ENCODE measurements at places on chromosomes 1 and 21.
A peak's percentile ranks its signal among the peaks of the same experiment; 100 is the strongest.

DNA sequence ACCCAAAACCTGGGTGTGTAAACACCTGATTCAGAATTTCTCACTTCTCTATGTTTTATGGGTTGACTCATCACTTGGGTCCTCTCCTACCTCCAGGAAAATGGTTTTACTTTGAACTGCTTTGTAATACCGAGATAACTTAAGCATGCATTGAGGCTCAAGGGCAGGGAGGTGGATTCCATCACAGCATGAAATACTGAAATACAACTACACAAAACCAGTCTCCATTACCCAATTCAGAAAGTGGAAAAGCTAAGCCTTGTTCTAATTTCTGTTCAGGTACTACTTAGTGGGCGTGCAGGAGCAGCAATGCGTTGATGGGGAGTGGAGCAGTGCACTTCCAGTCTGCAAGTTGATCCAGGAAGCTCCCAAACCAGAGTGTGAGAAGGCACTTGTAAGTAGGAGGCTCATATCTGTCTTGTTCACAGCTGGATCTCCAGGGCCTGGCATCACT, 6.1 kb upstream of the C4BPA start:
- no peak for DNase-seq

DNA sequence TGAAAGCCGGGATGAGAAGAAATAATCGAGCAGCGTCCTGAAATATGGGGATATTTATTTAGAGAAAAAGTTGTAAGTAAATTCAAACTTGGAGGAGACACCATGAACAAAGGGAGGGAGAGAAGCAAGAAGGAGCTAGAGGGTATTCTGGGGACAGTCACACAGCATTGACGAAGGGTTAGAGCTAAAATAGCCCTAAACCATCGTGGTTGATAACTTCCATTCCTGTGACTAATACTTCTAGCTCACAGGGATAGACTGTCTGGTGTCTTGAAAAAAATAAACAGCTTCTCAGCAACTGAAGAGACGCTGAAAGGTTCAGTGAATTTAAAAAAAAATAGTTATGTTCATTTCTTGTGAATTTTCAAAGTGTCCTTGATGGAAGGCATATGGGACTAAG, 86.7 kb downstream of the LRRC53 start:
- peak; percentile 57 for DNase-seq

- no peak for DNase-seq
These were observed 74.6 kb downstream of the CD247 start for GRCh38 chr1:167443757-167444156.

GRCh38 chr1:161235957-161236775, 1.8 kb downstream of the NR1I3 start:
- DNase-seq = no peak

DNA sequence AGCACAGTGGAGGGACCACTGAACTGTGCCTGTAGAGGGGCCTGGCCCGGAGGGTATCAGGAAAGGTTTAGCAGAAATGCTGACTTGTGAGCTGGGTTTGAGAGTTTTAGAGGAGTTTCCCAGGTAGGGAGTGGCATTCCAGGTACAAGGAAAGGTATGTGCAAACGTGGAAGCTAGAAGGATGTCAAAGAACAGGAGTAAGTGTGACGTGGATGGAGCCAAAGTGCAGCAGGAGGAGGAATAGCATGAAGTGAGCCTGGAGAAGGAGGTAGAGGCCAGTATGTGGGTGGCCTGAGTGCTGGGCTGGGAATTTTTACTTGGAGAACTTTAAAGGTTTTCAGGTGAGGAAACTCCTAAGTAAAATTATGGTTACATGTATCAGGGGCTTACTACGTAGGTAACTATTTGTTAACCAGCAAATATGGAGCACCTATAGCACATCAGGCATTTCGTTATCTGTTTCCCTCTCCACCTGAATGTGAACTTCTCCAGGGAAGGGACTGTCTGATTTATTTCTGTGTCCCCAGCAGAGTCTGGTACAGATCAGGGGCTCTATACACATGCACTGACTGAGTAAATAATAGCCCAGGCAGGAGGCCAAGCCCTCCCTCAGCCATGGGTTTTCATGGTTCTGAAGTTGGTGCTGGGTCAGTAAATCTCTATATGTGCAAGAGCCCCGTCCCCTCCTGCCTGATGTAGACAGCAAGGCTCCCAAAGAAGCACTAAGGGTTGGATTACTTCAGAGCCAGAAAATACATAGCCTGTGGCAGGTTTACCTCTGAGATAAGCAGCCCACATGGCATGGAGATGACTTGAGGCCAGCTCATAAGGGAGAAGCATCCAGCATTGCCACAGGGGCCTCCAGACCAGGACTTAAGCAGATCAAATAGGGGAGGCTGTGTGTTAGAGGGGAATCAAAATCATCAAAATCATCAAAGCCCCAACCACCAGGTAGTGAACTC, 43.4 kb downstream of the CDCP2 start:
- no peak for DNase-seq

DNA sequence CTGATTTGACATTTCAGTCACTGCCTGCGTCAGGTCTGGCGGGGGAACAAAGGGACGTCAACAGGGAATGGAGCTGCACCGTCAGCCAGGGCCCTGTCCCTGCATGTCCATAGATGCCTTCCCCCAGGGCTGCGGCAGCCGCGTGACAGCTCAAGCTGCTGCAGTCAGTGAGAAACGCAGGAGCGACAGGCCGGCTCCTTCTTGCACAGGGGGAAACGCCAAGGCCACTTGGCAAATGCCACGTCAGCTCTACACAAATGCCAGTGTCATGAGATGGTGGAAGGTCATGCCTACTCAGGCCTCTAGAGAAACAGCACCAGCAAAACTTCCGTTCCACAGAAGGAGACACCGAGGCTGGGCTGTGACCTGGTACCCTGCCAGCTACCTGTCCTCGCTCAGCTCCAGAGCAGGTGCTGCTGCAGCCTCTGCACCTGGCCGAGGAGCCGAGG, 37.7 kb downstream of the SYF2 start:
- no peak for DNase-seq

- peak; percentile 93 for DNase-seq
These were observed 24.6 kb downstream of the ANGPTL3 start for GRCh38 chr1:62621907-62622306.

- no peak for DNase-seq
These were observed 57.4 kb upstream of the CITED4 start for GRCh38 chr1:40919475-40920011.

GRCh38 chr1:153615406-153615805, 719 bp downstream of the S100A14 start:
- no peak for DNase-seq

GRCh38 chr1:197677752-197678295, 97.5 kb downstream of the DENND1B start:
- DNase-seq = no peak

DNA sequence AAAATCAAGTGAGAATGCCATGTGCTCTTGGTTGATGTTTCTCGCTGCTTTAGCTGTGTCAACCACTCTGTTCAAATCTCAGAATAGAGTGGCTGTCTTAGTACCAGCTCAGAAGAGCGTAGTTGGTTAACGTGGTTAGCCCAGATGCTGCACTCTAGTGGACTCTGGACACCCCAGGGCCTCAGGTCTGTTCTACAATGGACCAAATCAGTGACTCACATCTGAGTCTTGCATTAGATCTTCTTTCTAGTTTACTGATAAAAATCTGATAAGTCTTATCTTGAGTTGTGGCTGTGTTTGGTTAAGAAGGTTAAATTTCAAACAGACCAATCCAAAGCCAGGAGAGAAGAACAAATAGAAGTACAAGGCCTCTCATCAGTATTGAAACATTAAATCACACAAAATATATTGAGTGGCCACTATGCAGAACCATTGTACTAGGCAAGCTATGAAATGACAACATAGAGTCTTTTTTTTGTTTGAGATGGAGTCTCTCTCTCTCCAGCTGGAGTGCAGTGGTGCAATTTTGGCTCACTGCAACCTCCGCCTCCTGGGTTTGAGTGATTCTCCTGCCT, 104.1 kb downstream of the NR5A2 start:
- peak; percentile 15 for DNase-seq

- no peak for DNase-seq
These were observed 21.6 kb downstream of the HLX start for GRCh38 chr1:220900842-220901241.

- peak; percentile 84 for DNase-seq
These were observed 41.6 kb downstream of the NSL1 start for GRCh38 chr1:212749821-212750535.

- DNase-seq = peak; percentile 95
These were observed 19.8 kb downstream of the CTNNBIP1 start for GRCh38 chr1:9890224-9890731.

- peak; percentile 26 for DNase-seq
These were observed 63.6 kb downstream of the CLIC6 start for GRCh38 chr21:34732388-34732821.

GRCh38 chr1:110607536-110608230, 1.5 kb upstream of the KCNA2 start:
- DNase-seq = no peak

- no peak for DNase-seq
These were observed 2.9 kb upstream of the ATP1A1 start for GRCh38 chr1:116370181-116370580.

GRCh38 chr1:87706779-87707228, 378.1 kb downstream of the LMO4 start:
- DNase-seq = peak; percentile 83

- DNase-seq = no peak
These were observed 15.6 kb downstream of the TAL1 start for GRCh38 chr1:47216278-47217059.

DNA sequence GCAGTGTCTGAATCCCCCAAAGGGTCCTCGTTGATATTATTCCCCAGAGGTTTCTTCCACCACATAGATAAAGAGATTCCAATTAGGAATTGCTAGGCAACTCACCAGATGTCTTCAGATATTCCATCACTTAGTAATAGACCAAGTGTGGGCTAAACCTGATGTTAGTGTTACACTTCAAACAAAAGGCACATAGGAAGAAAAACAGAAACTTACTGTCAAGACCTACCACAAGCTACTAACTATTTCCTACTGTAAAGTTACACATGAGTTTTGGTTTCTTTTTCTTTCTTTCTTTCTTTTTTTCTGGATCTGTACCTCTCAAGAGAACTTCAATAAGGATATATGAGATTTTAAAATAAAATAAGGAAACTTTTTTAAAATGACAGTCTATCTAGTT, 879.1 kb upstream of the NEGR1 start:
- DNase-seq = no peak

DNA sequence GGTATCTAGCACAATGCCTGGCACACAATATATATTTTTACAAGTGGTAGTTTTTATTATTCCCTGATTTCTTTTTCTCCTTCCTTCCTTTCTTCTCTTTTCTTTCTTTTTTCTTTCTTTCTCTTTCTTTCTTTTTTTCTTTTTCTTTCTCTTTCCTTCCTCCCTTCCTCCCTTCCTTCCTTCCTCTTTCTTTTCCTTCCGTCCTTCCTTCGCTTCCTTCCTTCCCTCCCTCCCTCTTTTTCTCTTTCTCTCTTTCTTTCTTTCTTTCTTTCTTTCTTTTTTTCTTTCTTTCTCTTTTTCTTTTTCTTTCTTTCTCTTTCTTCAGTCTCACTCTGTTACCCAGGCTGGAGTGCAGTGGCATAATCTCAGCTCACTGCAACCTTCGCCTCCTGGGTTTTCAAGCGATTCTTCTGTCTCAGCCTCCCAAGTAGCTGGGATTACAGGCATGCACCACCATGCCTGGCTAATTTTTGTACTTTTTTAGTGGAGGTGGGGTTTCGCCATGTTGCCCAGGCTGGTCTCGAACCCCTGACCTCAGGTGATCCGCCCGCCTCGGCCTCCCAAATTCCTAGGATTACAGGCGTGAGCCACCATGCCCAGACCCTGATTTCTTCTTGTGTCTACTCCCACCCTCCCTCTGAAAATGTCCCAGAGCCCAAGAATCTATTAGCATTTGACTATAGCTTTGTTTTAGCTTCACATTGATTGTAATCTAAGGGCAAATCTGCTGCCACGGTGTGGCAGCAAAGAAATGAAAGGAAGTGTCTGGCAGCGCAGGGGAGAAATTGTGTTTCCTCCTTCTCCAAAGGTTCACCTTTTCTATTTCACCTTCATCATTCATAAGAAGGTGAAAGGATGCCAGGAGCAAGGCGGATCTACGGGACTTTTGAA, 19.9 kb upstream of the ABCB10 start:
- DNase-seq = no peak

DNA sequence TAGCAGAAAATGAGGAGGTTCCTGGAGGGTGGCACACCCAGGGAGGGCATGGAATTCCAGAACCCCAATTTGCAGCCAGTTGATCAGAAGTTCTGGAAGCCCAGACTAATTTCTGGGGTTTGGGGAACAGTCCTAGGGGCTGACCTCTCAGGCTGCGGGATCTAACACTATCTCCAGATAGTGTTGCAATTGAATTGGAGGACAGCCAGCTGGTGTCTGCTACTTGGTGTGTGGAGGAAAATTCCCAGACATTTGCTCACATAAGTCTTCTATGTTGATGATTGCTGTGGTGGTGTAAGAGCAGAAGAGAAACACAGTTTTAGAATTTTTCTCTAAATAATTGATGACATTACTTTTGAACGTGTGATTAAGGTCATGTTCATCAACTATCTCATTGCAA, 154.3 kb upstream of the RNPC3 start:
- peak; percentile 72 for DNase-seq

DNA sequence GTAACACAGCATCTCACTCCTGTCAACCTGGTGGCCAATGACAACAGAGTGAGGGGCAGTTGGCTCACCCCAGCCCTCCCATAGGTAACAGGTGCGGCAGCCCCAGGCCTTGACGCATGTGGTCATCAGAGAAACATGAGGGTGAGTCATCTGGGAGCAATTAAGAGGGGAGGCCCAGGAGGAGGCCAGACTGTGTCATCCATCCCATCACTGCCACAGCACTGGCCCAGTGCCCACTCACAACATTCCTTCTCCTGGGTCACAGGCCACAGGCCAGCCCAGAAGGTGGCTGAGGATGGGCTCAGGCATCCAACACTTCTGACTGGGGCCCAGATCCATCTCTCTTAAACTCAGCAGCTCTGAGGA, 17.1 kb downstream of the TEX35 start:
- DNase-seq = peak; percentile 81

DNA sequence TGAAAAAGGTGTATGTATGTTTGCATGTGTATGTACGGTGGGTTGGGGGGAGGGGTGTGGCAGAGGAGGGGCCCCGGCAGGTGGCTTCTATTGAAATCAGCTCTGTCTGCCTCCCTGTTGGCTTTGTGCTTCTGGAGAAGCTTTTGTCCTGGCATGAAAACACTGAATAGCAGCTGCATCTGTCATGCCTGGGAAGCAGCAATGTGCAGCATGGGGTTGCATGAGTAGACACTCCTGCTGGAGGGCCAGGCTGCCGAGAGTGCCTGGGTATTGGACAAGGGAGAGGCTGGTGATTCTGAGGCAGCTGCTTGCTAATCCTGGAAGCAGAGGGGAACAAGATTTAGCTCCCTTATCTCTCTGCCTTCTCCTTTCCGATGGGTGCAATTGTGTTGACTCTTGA, 20.5 kb downstream of the MAPKAPK2 start:
- DNase-seq = peak; percentile 72

- no peak for DNase-seq
These were observed 11.9 kb downstream of the KRTAP10-1 start for GRCh38 chr21:44527983-44528633.

- DNase-seq = peak; percentile 67
These were observed 62.5 kb upstream of the ARHGAP29 start for GRCh38 chr1:94299627-94300553.

All from fibroblast of skin of right biceps (primary cell).